ENCODE measurements at places on chromosomes 5 and 9. TPM values are rescaled to one million over a fixed set of nuclear protein-coding genes. Genes with fewer than 3 reads are reported as not detected.

Gene QRFP
- not detected for total RNA-seq

Gene TAF11L9
- not detected for total RNA-seq

Gene LOX
- total RNA-seq, result 4.4 TPM

Gene LHX2
- total RNA-seq, result not detected

Gene RHOBTB3
- 79.7 TPM for total RNA-seq

Gene EIF4E1B
- total RNA-seq, result not detected

Gene PCDHB3
- total RNA-seq, result 0.77 TPM

Gene IFNA13
- not detected for total RNA-seq

Gene IFNA2
- not detected for total RNA-seq

Gene SLCO6A1
- not detected for total RNA-seq

Gene FLT4
- total RNA-seq, result 6.1 TPM

Gene BTF3
- total RNA-seq, result 386 TPM

Gene BTNL3
- not detected for total RNA-seq

Gene CFAP157
- total RNA-seq, result not detected

Gene FOXD4L6
- not detected for total RNA-seq

Gene HACD4
- 0.71 TPM for total RNA-seq

Gene ZNF462
- total RNA-seq, result 29.2 TPM

Gene PTGES
- 1.9 TPM for total RNA-seq

Gene PCA3
- total RNA-seq, result not detected

Gene IL9
- total RNA-seq, result not detected

Gene FAXDC2
- total RNA-seq, result 23.5 TPM

Gene CDC20B
- not detected for total RNA-seq

Gene CACFD1
- 11.5 TPM for total RNA-seq

Gene FBLL1
- total RNA-seq, result not detected

Gene MAST4
- 55.7 TPM for total RNA-seq

Gene GMCL2
- total RNA-seq, result not detected

Gene SLC6A7
- total RNA-seq, result not detected

Gene ENC1
- total RNA-seq, result 3.8 TPM

Gene SPATA31D4
- not detected for total RNA-seq

Gene PCDHB16
- 1.4 TPM for total RNA-seq

Gene DMXL1
- total RNA-seq, result 22.3 TPM

Data from left ventricle myocardium inferior (tissue), 1 donor.